ENCODE measurements at places on chromosomes 2 and 18.

- no peak for DNase-seq
Measured at GRCh38 chr18:34370704-34371395, 146.1 kb upstream of the NOL4 start.

DNA sequence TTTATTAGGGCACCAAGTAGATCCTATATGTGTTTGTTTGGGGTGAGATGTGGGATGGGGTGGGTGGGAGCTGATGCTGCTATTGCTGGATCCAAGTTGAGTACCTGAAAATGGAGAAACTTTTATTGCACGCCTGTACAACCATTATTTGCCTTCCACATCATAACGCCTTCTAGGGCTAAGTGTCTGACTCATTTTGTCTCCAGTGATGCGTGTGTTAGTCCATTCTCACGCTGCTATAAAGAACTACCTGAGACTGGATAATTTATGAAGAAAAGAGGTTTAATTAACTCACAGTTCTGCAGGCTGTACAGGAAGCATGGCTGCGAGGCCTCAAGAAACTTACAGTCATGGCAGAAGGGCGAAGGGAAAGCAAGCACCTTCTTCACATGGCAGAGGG is 58.2 kb downstream of the KDM3A start:
- DNase-seq, result no peak

DNA sequence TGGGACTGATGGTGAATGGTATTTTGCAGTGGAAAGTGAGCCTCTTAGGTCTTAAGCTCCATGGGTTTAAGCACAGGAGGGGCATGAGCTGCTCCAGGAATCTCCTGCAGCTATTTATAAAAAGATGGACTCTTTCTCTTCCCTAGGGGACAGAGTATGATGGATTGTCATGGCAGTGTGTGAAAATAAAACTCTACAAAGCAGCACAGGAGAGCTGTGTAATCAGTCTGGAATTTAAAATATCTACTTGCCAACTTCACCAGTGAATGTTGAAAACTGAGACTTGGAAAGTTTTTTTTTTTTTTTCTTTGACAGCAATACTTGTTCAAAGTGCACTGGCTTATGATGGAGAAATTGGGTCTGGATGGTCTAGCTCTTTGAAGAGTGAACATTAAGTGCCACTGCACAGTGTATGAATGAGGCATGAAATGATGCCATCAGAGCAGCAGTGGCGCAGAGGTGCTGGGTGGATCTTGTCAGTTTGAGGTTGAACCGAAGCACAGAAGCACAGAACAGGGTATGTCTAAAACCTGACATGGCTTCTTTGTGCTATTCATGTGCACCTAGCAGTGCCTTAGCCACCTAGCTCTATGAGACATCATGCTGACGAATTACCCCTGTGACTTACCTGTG is 245.4 kb downstream of the PTPRM start:
- DNase-seq, result no peak

DNA sequence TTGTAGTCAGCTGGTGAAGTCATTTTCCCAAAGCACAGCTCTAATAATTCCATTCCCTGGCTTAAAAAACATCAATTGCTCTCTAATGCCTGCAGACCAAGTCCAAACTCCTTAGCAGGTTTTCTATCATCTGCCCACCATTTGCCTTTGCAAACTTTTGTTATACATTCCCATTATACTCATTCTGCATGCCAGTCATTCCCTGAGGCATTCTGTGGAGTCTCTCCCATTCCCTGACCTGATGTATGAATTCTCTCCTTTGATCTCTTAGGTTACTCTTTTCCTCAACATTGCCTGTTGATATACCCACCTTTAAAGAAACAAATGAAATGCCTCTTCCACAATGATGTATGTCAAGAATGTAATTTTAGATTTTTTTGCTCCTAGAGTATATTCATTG is 852.0 kb upstream of the FSHR start:
- peak; percentile 8 for DNase-seq

- DNase-seq, result no peak
Measured at GRCh38 chr2:202560200-202560599, 74.6 kb upstream of the FAM117B start.
